ENCODE measurements at places on chromosomes 1 and 21.

- DNase-seq = peak; percentile 33
Measured at GRCh38 chr1:186155594-186155993, 219.5 kb downstream of the TPR start.

DNA sequence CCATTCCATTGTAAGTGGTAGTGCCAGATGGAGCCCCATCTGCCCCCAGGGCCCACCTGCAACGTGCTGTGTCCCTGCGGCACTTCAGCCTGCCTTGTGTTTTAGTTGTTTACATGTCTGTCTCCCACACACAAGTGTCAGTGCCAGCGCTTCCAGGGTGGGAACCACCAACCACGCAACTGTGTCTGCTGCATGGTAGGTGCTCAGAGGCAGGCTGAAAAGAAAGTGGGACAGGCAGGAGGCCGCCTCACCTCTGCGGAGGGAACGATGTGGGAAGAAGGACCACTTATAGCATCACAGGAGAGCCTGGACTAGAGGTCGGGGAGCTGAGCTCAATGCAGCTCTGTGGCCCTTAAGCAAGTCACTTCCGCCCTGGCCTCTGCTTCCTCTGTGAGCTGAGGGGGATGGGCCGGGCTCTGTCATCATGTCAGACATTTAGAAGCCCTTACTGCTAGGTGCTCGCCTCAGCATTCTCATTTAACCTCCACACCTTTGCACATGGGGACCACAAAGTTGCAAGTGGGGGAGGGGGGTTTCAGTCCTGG is 17.9 kb downstream of the SLC9A1 start:
- DNase-seq = peak; percentile 78

- no peak for DNase-seq
Measured at GRCh38 chr1:102837551-102837950, 270.8 kb downstream of the COL11A1 start.

DNA sequence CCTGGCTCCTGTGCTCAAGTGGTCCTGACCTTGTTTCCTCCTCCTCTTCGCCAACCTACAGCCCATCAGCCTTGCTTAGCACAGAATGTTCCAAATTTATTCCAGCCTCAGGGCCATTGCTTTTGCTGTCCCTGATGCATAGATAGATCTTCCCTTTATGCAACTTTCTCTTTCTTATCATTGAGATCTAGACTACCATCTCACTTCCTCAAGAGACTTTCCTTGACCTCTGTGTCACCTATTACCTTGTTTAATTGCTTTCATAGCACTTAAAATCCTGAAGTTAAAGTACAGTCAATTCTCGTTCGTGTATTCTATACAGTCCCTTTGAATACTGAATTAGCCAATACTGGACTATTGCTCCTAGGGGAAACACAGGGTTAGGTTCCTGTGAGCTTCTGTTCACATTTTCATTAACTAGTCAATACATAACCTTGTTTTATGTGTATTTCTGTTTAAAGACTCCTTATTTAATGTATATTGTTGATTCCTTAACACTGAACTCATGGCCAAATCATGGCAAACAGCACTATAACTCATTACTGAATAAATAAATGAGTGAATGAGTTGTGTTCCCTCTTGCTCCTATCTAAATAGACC is 26.2 kb upstream of the MCOLN3 start:
- DNase-seq = no peak

DNA sequence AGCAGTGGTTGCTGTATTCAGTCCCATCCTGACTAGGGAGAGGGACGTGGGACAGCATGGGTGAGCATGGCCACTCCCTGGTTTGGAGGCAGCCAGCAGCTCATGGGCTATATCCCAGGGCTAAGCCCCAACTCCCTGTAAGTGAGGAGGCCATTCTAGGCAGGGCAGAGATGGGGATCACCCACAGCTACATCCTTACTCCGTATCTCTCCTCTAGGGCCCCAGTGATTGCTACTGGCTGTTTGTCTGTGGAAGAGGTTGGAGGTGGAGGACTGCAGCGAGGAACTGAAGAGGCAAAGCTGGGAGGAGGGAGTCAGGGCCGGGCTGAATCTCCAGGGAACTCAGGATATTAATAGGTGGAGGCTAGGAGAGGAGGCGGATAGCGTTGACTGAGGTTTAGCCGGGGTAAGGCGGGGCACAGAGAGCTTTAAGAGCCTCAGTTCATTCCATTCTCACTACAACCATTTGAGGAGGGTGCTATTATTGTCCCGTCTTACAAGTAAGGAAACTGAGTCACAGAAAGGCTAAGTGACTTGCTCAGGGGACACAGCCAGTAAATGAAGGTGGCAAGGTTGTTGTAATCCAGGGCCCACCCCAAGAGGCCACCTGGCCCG is 6.8 kb downstream of the OLIG2 start:
- DNase-seq = no peak
